ENCODE measurements at places on chromosomes 12 and 14.

- DNase-seq, result peak; percentile 49
These were observed 170.2 kb downstream of the BCAT1 start for GRCh38 chr12:24778486-24779304.

DNA sequence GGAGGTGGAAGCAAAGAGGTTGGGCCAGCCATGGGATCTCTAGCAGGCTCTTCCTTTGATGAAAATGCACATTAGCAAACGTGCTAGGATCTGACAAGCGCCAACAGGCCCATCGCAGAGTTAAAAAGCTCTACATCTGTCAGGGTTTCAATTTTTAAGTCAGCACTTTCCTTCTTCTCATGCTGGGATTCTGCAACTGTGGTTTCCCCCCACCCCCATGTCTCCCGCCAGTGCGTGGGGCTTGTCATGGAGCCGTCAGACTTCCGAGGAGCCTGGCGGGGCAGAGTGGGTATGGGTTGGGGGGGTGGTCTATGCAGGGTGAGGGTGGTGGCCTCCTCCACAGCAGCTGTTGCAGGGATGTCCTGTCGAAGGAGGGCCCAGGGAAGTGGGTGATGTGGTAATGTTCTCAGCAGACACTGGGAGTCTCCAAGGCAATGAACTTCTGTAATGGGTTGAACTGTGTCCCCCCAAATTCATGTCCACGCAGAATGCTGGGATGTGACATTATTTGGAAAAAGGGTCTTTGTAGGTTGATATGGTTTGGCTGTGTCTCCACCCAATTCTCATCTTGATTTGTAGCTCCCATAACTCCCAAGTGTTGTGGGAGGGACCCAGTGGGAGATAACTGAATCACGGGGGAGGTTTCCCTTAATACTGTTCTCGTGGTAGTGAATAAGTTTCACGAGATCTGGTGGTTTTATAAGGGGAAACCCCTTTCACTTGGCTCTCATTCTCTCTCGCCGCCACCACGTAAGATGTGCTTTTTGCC is 115.2 kb upstream of the MAP1LC3B2 start:
- DNase-seq, result peak; percentile 24

DNA sequence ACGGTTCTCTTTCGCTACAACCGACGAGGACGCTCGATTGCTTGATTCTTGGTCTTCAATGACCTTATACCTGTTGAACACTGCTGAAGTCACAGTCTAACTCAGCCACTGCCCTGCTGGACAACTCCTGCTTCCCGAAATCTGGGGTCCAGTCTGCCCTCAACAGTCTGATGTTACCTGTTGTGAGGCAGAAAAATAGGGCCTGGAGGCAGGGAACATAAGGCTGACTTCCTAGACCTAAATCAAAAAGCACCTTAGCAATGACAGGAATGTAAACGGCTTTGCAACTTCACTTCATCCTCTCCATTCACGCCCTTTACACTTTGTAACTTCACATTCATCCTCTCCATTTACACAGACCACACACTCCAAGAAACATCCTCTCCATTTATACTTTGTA is 597 bp upstream of the GLTP start:
- no peak for DNase-seq

DNA sequence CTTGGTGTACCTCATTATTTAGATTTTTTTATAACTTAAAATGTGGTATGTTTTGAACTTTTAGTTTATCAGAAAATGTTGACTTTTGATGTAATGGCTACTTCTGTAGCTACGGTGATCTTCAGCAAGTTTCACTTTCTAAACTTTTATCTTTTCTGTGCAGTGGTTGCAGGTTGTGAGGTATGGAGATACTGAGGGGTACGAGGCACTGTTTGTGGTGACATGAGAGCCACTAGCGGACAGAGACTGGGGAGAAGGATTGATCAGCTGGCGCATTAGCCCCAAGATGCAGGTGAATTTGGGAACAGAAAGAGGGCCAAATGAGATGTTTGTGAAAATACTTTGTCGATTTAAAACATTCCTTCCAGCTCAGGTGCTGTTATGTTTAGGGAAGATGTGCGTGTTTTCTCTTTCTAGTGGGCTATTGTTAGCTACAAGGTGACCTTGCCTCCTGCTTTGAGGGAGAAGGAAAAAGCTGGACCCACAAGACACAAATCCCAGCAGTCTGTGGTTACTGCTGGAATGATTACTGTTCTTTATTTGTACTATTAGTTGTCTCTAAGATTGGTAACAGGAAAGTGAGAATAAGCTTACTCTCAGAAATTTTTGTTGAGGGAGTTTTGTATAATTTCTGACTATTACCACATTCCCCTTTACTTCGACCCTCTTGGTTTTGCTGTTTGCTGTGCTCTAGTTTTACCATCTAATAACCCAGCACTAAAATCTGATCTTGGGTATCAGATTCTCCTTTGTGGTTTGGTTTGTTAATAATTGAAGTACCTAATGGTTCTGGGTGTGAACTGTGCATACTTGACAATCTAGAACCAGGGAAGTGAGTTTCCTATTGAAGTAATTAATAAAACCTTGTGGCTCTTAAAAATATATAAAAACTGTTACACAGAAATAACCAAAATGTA is 61.7 kb downstream of the FBXO34 start:
- DNase-seq, result no peak

DNA sequence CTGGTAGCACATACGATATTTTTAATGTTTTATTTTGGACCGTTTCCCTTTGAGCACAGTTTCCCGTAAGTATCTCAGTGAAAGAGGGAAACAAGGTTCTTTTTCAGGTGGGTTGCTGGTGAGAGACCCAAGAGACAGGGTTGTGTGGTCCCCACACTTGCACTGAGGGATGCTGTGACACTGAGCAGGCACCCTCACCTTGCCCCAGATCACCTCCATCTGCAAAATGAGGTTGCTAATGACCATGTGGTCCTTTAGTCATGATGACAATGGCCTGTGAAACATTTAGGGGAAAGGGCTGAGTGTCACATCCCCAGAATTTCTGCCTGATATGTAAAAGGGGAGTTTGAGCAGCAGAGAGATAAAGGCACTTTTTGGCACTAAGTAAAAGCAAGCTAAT is 4.3 kb downstream of the CCND2 start:
- DNase-seq, result no peak

DNA sequence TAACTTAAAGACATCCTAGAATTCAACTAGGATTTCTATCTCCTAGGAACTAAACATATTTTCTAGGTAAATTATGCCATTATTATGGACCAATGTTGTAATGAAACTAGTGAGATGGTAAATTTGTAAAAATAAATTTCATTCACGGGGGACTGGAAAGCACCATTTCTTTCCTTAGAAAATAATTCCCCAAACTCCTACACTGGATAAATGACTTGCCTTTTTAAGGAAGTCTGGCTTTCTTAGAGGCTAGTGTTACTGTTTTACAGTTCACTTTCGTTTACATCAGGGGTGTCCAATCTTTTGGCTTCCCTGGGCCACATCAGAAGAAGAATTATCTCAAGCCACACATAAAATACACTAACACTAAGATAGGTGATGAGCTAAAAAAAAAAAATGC is 3.3 kb downstream of the SLC39A9 start:
- DNase-seq, result no peak

DNA sequence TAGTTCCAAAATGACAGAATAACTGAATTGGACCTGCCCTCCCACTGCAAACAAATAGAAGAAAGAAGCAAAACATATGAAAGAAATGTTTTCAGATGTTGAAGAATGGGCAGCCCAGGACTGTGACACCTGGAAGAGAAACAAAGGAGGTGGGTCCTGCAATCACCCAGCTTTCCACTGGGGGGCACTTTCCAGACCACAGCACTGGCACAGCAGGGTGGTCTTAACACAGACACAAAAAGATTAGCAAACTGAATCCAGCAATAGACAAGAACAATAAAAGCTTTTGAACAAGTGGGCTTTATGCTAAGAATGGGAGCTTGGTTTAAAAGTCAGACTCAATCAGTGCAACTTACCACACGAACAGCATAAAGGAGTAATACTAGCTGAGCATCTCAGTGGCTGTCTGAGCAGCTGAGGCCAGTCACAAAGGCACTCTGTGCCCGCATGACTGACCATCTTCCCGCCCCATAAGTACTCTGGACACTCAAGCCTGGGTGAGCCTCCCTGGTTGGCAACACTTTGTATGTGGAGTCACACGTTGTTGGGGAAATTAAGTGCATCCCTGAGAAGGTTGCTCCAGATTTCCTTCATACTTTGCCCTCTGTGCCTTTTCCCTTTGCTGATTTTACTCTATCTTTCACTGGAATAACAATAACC is 27.7 kb downstream of the JKAMP start:
- DNase-seq, result no peak

DNA sequence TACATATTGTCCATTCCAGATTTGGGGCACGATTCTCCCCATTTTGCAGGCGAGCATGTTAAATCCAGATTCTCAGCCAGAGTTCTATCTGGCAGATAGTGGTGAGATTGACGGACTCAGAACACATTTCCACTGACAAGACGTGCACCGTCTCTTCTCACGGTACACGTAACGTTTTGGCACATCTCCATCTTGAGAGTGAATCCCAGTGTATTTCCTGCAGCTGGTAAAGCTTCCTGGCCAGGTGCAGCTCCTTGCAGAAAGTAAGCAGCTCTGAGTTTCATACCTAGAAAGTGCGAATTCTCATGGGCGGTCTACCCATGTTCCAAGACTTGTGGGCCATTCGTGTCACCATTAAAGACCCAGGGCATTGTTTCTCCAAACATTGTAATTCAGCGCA is 102.6 kb downstream of the TSPAN9 start:
- no peak for DNase-seq
